ENCODE measurements at places on chromosomes 2 and 18.

- DNase-seq, result no peak
These were observed 8.9 kb upstream of the RUFY4 start for GRCh38 chr2:218060118-218060517.

- no peak for DNase-seq
These were observed 102.0 kb downstream of the DCDC2C start for GRCh38 chr2:3805201-3805939.

- no peak for DNase-seq
These were observed 47.0 kb upstream of the FOSL2 start for GRCh38 chr2:28345619-28346018.

DNA sequence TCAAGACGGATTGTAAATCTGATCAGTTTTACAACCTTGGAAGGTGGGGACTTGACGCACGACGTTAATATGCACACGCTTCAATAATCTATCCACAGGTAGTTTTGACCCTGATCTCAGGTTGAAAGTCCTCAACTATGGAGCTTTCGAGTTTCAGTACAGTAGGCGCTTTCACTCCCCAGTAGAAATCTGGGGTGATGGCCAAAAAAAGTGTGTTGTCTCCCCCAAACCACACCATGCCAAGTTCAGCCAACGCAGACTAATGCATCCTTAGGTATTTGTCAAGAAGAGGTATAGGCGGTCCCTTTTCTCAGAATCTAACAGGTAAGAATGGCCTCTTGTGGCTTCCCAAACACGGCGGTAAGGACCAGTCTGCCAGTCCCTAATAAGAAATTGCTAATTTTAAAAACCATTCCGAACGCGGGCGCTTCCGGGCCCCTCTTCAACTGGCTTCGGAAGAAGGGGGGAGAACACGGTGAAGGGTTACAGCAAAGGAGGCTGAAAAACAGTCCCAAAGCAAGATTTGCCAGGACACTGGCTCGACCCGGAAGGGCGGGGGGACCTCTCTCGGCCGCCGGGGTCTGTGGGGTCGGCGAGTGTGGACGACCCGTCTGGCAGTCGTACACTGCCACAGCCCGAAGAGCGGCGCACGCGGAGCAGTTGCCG lies 659 bp downstream of the FAM210A start:
- no peak for DNase-seq

DNA sequence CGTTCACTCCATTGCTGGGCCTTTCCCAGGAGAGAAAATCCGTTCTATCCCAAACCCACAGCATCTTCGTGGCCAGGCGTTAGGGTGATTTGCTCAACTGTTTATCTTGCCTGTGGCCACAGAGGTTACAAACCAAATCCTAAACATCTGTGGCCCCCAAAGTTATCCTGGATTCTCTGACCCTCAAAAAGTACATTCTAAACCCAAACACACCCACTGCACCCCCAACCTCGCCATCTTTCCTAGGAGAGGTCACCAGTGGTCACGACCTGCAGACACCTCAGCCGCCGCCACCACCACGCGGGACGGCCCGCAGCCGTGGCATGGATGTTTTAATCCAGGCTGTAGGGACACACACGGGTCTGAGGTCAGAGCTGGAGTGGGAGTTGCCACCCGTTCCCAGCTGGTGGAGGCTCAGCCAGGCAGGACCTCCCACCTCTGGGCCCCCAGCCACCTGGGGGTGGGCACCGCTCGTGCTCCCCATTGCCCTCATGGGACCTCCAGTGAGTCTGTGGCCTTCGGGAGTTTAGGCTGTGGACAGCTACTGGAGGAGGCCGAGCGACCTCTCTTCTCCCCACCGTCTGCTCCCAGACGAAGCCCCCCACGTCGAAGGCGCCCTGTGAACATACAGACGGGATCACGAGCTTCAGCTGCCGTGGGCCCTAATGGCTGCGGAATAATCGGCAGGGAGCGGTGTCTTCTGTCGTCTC lies 72.0 kb downstream of the KCNG2 start:
- DNase-seq, result no peak

- no peak for DNase-seq
These were observed 160.0 kb upstream of the TRIB2 start for GRCh38 chr2:12556762-12557161.

- no peak for DNase-seq
These were observed 79.9 kb downstream of the ALK start for GRCh38 chr2:29841386-29842004.

- DNase-seq, result no peak
These were observed 257.9 kb downstream of the BCL11A start for GRCh38 chr2:60295636-60295962.

- DNase-seq, result no peak
These were observed 201.4 kb upstream of the EPAS1 start for GRCh38 chr2:46095830-46096229.

DNA sequence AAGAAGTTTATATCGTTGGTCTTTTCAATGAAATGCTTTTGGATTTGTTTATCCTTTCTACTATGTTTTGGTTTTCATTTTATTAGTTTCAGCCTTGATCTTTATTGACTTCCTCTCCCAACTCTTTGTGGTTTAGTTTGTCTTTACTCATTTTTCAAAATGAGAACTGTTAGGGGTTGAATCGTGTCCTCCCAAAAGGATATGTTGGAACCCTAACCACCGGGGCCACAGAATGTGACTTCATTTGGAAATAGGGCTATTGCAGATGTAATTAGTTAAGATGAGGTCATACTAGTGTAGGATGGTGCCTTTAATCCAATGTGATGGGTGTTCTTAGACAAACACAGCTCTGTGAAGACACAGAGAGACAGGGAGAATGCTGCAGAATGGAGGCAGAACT lies 60.4 kb upstream of the IL1R2 start:
- no peak for DNase-seq

DNA sequence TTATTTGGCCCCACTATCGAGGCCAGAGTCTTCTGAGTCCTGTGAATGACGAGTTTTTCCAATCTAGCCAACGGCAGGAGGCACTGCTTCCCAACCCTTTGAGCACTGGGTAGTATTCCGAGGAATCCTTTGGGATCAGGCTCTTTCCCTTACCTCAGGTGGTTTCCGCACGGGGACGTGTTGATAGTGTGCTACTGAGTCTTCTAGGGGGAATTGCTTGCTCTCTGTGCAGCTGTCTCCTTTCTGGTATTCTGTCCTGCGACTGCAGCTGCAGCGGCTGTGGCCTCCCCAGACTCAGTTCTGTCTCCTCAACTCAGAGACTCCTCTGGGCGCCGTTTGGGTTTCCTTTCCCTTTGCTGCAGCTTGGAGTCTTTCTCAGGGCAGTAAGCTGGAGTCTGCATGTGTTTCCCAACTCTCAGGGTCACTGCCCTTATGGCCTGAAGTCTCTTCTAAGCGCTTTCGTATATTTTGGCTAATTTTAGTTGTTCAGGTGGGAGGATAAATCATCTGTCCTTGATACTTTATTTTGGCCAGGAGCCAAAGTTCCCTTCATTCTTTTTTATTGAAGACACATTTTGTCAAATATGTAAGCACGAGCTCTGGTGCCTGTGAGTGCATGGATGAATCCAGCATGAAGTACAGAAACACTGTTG lies 118.4 kb downstream of the MAP4K4 start:
- no peak for DNase-seq
